Articular chondrocyte of knee joint (primary cell): ENCODE measurements at places on chromosomes 6 and 20. TPM values are rescaled to one million over a fixed set of nuclear protein-coding genes. Genes with fewer than 3 reads are reported as not detected.

Gene DYNLT2
- 1.5 and 2.1 TPM in 2 replicates for total RNA-seq

Gene SH3BGRL2
- total RNA-seq, result 2.9 and 5.1 TPM in 2 replicates

Gene TAAR5
- not detected in 2 replicates for total RNA-seq

Gene BEND3
- total RNA-seq, result 2.2 and 2.4 TPM in 2 replicates

Gene EEF1A2
- 0.13 TPM in 1 of 2 replicates, not detected in the other for total RNA-seq

Gene ANKRD66
- not detected in 2 replicates for total RNA-seq

Gene NKAIN4
- total RNA-seq, result not detected in 2 replicates

Gene ABT1
- total RNA-seq, result 10.2 and 10.8 TPM in 2 replicates

Gene PLEKHG1
- 0.91 and 2.3 TPM in 2 replicates for total RNA-seq

Gene BIRC7
- not detected in 2 replicates for total RNA-seq

Gene HLA-DRB1
- total RNA-seq, result 0.86 TPM in 1 of 2 replicates, not detected in the other

Gene TBX18
- 32.0 and 72.9 TPM in 2 replicates for total RNA-seq

Gene PLAGL1
- total RNA-seq, result 51.9 and 91.6 TPM in 2 replicates

Gene SYCP2L
- total RNA-seq, result 0.13 and 0.43 TPM in 2 replicates

Gene LTB
- total RNA-seq, result not detected in 2 replicates

Gene TREML2
- total RNA-seq, result under 0.01 TPM in 1 of 2 replicates, not detected in the other

Gene TRIM40
- total RNA-seq, result not detected in 2 replicates

Gene PMEPA1
- 6.3 and 15.2 TPM in 2 replicates for total RNA-seq

Gene OOEP
- 0.39 and 0.43 TPM in 2 replicates for total RNA-seq

Gene C6orf132
- total RNA-seq, result 3.2 and 3.8 TPM in 2 replicates

Gene CTCFL
- not detected in 2 replicates for total RNA-seq

Gene DSP
- 1.3 and 4.6 TPM in 2 replicates for total RNA-seq

Gene TMEM217
- 2.6 and 3.3 TPM in 2 replicates for total RNA-seq

Gene PCNA
- total RNA-seq, result 63.5 and 109 TPM in 2 replicates

Gene BFSP1
- 1.3 and 2.8 TPM in 2 replicates for total RNA-seq

Gene RFX6
- total RNA-seq, result not detected in 2 replicates
